ENCODE measurements at places on chromosomes 16 and 17.
A peak's percentile ranks its signal among the peaks of the same experiment; 100 is the strongest.

DNA sequence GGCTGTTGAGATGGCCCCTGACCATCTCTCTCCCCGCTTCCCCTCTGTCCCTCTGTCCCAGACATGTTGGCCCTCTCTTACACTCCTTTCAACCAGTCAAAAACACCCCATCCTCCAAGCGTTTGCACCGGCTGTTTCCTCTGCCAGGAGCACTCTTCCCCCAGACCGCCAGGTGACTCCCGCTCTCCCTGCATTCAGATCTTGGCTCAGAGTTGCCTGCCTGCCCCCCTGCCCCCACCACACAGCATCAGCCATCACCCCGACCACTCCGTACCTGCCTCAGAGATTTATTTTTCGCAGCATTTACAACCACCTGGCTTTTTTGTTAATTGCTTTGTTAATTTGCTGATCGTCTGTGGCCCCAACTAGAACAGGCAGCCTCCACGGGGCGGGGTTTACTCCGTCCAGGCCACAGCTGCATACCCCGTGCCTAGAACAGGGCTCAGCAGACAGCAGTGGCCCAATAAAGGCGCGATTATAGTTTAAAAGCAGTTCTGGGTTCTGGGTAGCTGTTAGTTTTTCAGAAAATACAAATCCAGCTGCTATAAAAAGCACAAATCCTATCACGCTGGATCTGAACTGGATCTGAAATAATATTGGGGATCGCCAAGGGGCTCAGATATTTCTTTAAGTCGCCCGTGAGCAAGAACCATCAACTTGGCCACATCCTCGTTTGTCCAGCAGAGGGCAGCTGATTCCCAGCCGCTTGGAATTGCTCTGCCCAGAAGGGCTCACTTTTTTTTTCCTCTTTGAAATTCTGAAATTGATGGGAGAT is 173.6 kb downstream of the IRF8 start:
- DNase-seq = no peak

GRCh38 chr16:68651136-68651535 is 6.0 kb downstream of the CDH3 start:
- DNase-seq = no peak

- no peak for DNase-seq
Observed at GRCh38 chr16:28290859-28291254, 1.5 kb upstream of the SBK1 start.

GRCh38 chr17:49723423-49723822 is 15.7 kb upstream of the SLC35B1 start:
- no peak for DNase-seq

DNA sequence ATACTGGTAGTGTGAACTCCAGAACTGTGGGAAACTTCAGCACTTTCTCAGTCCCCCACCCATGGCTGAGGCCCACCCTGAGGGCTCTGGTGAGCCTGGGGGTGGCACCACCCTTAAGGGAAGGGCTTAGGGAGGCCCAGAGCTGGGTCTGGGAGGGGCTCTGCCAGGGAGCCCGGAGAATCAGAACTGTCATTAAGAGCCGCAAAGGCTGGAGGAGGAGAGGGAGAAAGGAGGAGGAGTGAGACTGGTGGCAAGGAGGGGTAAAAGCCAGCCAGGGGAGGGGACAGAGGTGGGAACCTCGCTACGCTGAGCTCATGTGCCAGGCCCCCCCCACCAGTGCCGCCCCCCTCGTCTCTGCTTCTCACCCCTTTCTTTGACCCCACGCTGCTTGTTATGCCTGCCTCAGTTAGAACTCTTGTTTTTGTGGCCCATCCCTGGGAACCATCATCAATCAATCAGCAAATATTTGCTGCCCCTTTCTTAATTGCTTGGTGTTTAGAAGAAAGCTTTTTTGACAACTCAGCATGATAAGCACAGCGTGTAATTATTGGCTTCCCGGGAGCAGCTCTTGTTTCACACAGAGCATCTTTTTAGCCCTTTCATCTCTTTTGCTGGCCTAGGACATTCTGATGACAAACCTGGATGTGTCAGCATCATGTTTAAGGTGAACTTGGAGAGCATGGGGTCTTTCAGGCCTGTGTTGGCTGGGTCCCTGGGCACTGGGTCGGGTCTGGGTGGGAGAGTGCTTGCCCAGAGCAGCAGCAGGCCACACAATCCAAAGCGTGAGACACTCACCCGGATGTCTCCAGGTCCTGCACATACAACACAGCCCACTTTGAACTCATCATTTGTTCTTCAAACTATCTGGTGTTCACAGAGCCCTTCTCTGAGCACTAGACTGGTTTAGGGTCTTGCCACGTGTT is 77.7 kb downstream of the NETO2 start:
- DNase-seq = no peak

GRCh38 chr17:53996131-53996530 is 173.4 kb downstream of the KIF2B start:
- no peak for DNase-seq

- no peak for DNase-seq
Observed at GRCh38 chr16:8742068-8742467, 55.4 kb downstream of the TMEM186 start.

GRCh38 chr17:62587554-62587953 is 39.9 kb upstream of the MRC2 start:
- DNase-seq = no peak

- DNase-seq = no peak
Observed at GRCh38 chr17:33204701-33205100, 88.4 kb downstream of the ASIC2 start.

GRCh38 chr16:85910854-85911247 is 11.9 kb downstream of the IRF8 start:
- DNase-seq = no peak

DNA sequence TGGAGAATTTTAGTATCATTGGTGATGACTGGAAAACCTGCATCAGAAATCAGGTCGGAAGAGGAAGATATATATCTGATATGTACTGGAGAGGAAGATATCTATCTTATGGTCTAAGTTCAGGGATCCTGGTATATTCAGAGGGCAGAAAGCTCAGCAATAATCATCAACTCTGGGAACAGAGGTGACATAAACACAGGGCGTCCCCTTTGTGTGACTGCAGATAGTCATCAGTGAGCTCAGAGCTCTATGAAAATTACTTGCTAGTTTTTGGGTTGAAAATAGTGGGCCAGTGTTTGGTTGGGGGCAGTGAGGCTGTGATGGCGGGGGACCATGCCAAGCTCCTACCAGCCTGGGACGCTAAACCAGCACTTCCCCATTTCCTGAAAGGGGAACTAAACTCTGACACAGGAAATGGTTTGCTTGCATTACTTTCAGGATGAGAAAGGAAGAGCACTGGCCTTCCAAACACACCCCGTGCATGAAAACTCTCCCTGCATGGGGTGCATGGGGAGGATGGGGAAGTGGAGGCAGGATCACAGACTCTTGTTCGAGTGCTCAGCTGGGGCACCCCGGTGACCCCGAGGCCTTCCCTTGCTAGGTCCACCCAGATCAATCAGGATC is 15.8 kb downstream of the NOD2 start:
- no peak for DNase-seq

DNA sequence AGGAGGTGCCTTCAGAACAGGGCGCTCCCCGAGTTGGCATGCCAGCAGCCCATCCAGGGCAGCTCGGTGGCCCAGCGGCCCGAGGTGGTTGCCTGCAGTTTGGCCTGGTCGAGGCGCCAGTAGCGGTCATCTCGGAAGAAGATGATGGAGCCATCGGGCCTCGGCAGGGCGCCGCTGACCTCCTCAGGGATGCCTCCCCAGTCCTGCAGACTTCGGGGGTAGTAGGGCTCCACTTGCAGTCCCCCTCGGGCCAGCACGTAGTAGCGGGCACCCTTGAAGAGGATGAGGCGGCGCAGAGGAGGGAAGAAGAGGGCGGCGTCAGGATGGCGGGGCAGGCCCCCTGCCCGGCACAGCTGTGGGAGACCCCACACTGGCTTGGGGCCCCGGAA is 5.8 kb downstream of the C17orf50 start:
- DNase-seq = no peak

DNA sequence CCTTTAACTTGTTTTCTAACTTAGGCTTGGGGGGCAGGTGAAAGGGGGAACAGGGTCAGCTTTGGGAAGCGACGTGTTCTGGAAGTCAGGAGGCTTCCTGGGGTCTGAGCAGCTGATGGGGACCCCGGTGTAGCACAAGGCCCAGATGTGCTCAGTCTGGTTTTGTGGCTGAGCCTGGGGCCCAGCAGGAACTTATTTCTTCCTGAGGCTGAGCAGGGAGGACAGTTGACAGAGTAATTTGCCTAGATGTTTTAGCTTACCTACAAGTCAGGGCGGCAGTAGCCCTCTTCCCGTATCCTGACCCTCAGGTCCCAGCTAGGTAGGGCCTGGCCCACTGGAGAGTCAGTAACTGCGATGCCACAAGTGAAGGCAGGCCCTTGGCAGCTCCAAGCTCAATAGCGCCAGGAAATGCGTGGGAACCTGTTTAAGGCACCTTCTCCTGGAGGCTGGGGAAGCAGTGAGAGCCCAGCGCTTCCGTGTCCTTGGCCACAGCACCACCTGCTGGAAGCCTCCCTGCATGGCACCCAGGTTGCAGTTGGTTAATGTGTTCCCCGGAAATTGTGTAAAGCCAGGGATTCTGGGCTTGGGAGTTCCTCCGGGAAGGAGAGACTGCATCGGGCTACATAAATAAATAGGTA is 5.2 kb downstream of the CCR7 start:
- DNase-seq = peak; percentile 87

DNA sequence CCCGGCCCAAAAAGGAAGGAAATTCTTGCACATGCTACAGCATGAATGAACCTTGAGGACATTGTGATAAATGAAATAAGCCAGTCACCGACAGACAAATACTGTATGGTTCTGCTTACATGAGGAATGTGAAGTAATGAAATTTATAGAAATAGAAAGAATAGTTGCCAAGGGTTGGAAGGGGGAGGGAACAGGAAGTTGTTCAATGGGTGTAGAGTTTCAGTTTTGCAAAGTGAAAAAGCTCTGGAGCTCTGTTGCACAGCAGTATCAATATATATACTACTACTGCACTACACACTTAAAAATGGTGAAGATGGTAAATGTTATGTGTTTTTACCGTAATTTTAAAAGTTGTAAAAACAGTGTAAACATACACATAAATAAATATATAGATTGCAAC is 43.7 kb downstream of the PKD1L3 start:
- no peak for DNase-seq

GRCh38 chr16:67969254-67970039 is 1.0 kb upstream of the SLC12A4 start:
- no peak for DNase-seq

GRCh38 chr16:84270071-84270470 is 24.6 kb upstream of the WFDC1 start:
- DNase-seq = no peak

DNA sequence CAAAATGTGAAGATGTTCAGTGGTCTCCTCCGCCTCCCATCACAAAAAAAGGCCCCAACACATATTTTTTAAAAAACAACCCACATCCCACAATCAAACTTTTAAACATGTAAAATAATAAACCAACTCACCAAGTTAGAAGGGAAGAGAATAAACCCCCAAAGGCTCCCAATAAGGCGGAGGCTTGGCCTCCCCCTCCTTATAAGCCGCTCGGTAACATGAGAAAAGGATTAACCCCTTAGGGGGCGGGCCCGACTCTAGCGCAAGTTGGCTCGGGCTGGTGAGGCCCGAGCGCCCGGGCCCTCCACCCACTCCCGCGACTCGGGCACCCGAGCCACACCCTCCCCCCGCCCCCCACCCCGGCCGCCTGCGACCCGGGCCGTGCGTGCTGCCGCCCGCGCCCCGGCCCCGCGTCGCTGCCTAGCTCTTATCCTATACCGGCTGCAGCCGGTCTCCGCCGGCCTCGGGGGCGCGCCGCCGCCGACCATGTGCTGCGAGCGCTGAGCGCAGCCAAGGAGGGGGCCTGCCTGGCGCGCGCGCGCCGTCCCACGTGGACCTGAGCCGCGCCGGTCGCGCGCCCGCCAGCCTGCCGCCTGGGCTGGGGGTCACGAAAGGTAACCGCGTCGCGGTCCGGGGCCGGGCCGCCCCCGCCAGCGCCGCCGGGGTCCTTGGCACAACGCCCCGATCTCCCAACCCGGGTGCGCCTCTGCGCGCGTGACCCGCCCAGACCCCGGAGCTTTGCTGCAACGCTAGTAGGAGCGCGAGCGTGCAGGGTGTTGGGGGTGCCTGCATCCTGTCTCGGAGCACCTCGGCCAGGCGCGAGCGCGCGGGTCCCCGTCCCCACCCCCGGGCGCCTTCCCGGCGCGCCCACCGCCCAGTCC is at the start of the genes ARSG and SLC16A6:
ARSG (plus strand) TSS at position 541 of the 881 bp plus-strand sequence. CDS start 15,999 bp downstream, outside the sequence.
SLC16A6 (minus strand) TSS at position 173 of the 881 bp plus-strand sequence. CDS start 12,807 bp downstream, outside the sequence.
- peak; percentile 54 for DNase-seq

DNA sequence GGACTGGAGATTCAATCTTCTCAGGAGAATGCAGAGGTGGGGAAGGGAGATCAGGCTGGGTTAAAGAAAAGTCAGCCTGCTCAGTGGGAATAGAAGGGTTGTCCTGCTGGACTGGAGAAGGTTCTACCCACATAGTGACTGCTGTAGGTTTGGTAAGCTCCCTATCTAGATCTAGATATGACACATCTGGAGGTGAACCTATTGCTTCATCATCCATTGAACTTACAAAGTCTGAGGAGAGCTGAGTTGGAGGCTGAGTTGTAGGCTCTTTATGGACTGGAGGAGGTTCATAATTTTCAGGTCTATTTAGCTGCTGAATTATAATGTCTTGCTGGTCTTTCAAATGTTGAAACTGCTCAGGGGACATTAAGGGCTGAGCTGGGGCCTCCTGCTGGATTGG is 46.0 kb upstream of the NF1 start:
- DNase-seq = no peak

- DNase-seq = no peak
Observed at GRCh38 chr17:17057057-17057551, 14.8 kb downstream of the MPRIP start.

GRCh38 chr17:45902892-45903346 is 8.6 kb downstream of the MAPT start:
- no peak for DNase-seq

DNA sequence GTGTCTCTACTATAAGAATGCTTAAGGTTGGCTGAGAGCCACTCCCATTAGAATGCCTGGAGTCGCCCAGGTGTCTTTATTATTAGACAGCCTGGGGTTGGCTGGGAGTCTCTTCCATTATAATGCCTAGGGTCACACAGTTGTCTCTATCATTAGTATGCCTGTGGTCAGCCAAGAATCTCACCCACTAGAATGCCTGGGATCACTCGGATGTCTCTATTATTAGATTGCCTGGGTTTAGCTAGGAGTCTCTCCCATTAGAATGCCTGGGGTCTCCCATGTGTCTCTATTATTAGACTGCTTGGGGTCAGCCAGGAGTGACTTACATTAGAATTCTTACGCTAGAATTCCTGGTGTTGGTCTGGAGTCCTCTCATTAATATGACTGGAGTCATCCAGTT is 2255.3 kb downstream of the TP53TG3F start:
- no peak for DNase-seq

GRCh38 chr16:5205361-5206040 is 107.9 kb upstream of the EEF2KMT start:
- DNase-seq = no peak

All from NCI-H510A (cell line).